ENCODE measurements at places on chromosomes 7 and 10. TPM values are rescaled to one million over a fixed set of nuclear protein-coding genes. Genes with fewer than 3 reads are reported as not detected.

- H3K27me3 ChIP-seq, result no peaks in the 10 kb centered on the region
- H3K4me3 ChIP-seq, result no peak overlapping the region
- peaks cover 48% of the 10 kb centered on the region for H3K36me3 ChIP-seq
- H3K27ac ChIP-seq, result no peak overlapping the region
Measured at GRCh38 chr7:23184709-23185359, 3.0 kb downstream of the NUP42 start.

DNA sequence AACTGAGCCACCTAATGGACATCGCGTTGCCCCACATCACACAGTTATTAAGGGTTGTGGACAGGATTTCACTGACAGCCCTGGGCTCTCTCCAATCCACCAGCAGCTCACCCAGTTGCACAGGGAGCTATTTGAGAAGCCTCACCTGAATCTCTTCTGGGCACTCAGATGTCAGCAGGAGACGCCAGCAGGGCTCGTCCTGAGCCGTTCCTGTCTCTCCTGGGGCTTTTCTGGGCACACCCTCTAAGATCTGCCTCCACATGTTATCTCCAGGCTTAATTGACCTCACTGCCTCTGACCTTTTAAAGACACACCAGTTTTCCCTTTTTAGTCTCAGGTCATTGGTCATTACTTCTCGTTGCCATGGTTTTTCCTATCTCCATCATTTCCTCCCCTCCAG is 63.0 kb downstream of the GRID1 start:
- no peaks in the 10 kb centered on the region for H3K36me3 ChIP-seq
- H3K4me1 ChIP-seq, result peaks cover 8% of the 10 kb centered on the region
- DNase-seq, result peak; percentile 37
- H3K4me3 ChIP-seq, result no peak overlapping the region
- H3K27ac ChIP-seq, result no peak overlapping the region

DNA sequence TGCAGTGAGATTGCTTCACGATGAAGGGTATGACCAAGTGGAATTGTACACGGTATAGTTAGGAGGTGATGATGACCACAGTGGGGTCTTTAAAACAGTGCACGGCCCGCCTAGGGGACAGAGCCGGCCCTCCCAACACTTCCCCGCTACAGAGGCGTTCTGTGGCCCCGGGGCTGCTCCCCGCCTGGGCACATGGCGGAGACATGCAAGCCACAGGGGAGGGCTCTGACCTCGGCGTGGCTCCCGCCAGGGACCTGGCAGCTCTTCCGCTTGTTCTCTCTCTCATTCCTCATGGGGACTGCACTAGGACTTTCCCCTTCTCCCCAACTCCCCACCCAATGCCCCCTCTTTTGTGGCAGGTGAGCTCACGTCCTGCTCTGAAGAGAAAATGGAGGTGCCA is 393.8 kb downstream of the DNAJB6 start:
- no peaks in the 10 kb centered on the region for H3K36me3 ChIP-seq
- no peaks in the 10 kb centered on the region for H3K4me1 ChIP-seq
- H3K4me3 ChIP-seq, result no peak overlapping the region

DNA sequence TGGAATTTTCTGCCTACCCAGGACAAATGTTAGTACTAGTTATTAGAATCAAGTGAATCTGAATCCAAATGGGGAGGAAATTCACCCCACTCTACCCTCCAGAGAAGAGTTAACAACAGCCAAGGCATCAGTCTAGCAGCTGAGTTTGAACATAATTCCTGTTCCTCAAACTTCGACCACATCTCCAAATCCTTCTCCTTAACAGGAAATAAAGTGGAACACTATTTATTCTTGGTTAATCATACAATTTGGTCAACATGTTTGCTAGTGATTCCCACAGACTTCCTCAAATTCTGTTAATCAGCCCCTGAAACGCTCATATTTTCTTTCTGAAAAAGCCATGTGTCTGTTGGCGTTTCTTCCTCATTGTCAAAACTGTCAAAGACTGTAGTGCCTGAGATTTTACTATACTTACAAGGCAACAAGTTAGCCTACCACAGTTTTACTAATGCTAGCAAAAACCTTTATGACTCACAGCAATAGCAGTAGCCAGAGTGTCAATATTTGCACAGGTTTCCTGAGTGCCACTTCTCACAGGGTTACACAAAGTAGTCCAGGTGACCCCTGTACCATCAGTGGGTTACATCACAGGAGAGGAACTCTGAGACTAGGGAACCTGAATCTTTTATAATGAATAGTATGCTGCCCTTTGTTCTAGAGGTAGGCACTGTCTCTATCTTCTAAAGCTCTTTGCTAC is 202.9 kb downstream of the GRM3 start:
- peaks cover 12% of the 10 kb centered on the region for H3K4me1 ChIP-seq
- DNase-seq, result no peak
- no peak overlapping the region for H3K27ac ChIP-seq
- H3K36me3 ChIP-seq, result no peaks in the 10 kb centered on the region
- H3K27me3 ChIP-seq, result no peaks in the 10 kb centered on the region

DNA sequence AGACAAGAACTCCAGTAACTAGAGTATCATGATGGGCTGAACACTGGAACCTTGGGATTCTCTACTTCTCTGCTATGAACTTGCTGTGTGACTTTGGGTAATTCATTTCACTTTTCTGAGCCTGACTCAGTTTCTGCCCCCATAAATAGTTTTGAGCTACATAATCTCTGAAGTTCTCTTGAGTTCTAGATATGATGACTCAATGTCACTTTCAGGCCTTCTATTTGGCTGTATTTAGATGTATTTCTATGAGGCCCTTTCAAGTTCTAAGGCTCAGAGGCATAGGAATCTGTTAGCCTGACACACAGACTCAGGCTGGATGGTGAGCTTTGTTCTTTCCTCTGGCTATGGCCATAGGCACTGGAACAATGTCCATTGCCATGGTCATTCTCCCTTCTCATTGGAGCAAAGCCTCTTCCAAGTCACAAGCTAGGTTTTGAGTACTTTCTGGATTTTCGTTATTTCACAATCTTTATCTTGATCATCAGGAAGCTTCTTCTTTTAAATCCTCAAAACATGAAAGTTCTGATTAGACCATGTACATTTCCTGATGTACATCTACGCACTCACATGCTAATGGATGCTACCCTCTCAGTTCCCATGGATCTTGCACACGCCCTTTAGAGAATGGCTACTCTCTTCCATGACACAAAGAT is 101.6 kb downstream of the TES start:
- H3K36me3 ChIP-seq, result no peaks in the 10 kb centered on the region
- no peak overlapping the region for H3K4me3 ChIP-seq
- H3K27me3 ChIP-seq, result no peaks in the 10 kb centered on the region
- peaks cover 5% of the 10 kb centered on the region for H3K4me1 ChIP-seq

DNA sequence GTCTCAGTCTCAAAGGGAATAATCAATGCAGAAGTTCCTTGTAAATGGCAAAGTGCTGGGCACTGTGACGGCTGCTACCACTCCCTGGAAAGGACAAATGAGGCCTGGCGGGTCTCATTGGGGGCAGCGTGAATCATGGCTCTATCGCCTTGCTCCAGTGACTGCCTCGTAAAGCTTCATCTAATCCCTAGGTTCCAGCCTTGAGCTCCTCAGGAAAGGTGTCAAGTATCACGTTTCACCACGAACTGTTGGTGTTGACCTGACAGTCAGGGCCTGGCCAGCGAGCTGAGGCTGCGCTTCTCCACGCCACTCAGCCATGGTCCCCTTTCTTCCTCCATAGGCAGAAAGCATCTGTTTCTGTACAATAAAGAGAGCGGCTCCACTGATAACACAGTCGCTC is 126.7 kb upstream of the ZNF32 start:
- H3K27me3 ChIP-seq, result no peaks in the 10 kb centered on the region
- no peak overlapping the region for H3K4me3 ChIP-seq
- H3K36me3 ChIP-seq, result no peaks in the 10 kb centered on the region
- H3K4me1 ChIP-seq, result no peaks in the 10 kb centered on the region
- DNase-seq, result no peak
- no peak overlapping the region for H3K27ac ChIP-seq

DNA sequence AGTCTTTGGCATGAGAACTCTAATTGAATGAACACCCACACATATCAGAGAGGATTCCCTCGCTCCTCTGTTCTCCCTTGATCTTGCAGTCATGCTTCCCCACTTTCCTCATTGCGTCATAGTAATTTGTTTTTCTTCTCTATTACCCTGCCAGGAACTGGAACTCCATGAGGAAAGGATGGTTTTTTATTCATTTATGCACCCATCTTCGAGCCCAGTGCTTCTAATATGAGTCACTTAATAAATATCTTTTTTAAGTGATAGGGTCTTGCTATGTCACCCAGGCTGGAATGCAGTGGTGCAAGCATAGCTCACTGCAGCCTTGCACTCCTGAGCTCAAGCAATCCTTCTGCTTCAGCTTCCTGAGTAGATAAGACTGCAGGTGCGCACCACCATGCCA is 83.5 kb downstream of the OTUD1 start:
- H3K36me3 ChIP-seq, result no peaks in the 10 kb centered on the region
- H3K27me3 ChIP-seq, result peaks cover 7% of the 10 kb centered on the region
- no peak overlapping the region for H3K27ac ChIP-seq
- DNase-seq, result no peak

DNA sequence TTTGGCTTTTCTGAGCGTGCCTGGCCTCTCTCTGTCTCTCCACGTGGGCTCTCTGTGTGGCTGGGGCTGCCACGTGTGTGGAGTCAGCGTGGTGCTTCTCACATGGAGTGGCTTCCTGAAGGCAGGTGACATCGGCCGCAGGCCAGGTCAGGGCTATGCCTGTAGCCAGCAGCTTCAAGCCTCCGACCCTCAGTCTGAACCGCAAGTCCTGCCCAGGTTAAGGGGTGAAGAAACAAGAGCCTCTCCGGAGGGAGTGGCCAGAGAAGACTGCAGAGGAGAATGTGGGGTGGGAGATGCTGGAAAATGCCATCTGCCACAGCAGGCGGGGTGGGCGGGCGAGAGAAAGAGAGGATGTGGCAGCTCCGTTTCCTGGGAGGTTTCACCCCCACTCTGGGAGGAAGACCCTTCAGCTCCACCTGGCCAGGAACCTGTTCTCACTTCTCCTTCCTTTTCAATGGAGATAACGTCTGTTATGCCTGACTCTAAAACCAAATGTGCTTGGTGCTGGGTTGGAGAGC is 14.3 kb upstream of the VIPR2 start:
- H3K4me3 ChIP-seq, result no peak overlapping the region
- no peaks in the 10 kb centered on the region for H3K36me3 ChIP-seq
- no peak for DNase-seq

DNA sequence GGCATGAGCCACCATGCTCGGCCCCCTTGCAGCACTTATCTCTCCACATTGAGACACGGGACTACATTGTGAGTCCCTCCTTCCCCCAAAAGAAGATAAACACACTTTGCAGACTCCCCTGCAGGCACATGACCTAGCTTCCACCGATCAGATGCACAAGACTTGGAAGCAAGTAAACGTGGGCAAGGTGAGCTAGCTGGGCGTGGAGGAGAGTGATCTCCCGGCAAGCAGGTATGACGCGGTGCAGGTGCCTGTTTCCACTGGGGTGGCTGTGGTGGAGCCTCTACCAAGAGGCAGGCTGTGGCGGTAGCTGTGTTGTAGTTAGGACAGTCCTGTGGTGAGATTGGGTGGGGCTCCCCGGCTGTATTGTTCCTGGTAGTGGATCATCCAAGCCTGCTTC is 7.7 kb upstream of the COMTD1 start:
- no peaks in the 10 kb centered on the region for H3K27me3 ChIP-seq
- no peak overlapping the region for H3K4me3 ChIP-seq
- no peak overlapping the region for H3K27ac ChIP-seq
- DNase-seq, result peak; percentile 42
- H3K36me3 ChIP-seq, result no peaks in the 10 kb centered on the region
- no peaks in the 10 kb centered on the region for H3K4me1 ChIP-seq

GRCh38 chr10:11863353-11864109 is 40.4 kb downstream of the PROSER2 start:
- no peak overlapping the region for H3K27ac ChIP-seq
- peaks cover 10% of the 10 kb centered on the region for H3K36me3 ChIP-seq
- H3K4me1 ChIP-seq, result no peaks in the 10 kb centered on the region
- H3K27me3 ChIP-seq, result no peaks in the 10 kb centered on the region

DNA sequence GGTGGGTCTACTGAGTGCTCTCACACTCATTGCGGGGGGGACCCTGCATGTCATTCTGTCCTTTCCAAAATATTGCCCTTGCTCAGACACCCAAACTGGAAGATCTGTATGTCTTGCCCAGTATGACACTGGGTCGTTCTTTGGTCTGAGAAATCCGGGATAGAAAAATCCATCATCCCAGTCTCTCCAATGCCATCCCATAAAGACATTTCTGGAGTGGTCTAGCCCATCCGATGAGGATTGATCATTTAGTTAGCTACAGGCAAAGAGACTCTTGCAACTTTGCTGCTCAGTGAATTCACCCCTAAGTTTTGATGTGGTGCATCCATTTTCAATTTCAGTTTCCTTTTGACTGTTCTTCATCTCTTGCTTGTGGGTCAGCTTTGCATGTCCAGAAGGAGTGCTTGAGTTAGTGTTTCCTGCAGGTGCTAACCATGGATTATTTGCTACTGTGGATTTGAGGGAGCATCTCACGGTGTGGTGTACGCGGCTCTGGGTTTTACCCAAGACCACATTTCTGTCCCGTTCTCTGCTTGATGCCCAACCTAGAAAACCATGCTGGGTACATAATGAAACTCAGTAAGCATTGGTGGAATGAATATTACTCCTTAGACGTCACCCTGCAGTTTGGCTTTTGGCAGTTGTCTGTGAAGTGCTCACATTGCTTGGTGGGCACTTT is 247.0 kb upstream of the MKI67 start:
- no peaks in the 10 kb centered on the region for H3K27me3 ChIP-seq
- DNase-seq, result no peak
- no peak overlapping the region for H3K27ac ChIP-seq
- no peak overlapping the region for H3K4me3 ChIP-seq
- no peaks in the 10 kb centered on the region for H3K4me1 ChIP-seq

DNA sequence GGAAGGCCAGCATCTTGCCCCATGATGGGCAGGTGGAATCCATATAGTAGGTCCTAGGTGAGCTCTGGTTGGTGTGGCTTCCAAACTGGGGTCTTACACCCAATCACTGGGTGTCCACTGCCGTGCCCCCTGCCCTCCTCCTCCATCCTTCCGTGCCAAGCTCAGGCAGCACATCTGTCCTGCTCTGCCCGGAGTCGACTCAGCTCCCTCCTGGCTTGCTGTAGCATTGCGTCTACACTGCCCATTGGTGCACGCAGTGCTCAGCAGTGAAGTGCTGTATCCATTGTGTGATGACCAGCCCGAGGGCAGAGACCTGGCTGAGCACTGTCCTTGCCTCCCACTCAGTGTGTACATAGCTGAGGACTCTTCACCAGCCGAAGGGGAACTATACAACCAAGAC is 148.4 kb downstream of the ADAM12 start:
- H3K36me3 ChIP-seq, result no peaks in the 10 kb centered on the region
- no peaks in the 10 kb centered on the region for H3K4me1 ChIP-seq

- H3K4me1 ChIP-seq, result no peaks in the 10 kb centered on the region
- peak; percentile 38 for DNase-seq
- H3K36me3 ChIP-seq, result no peaks in the 10 kb centered on the region
Measured at GRCh38 chr10:70584366-70584765, 18.2 kb downstream of the PRF1 start.

Gene DGKI
- total RNA-seq, result 0.45 TPM

Gene FFAR4
- not detected for total RNA-seq

Gene JMJD1C
- total RNA-seq, result 97.7 TPM

Gene CNPY1
- total RNA-seq, result not detected

Gene EBLN1
- total RNA-seq, result not detected

Gene GIGYF1
- 101 TPM for total RNA-seq

Gene FGFR2
- 65.8 TPM for total RNA-seq

Gene CLRN3
- total RNA-seq, result not detected

Gene LDB3
- total RNA-seq, result 0.21 TPM

Gene UCMA
- total RNA-seq, result not detected
